Fibroblast of lung (primary cell): ENCODE measurements at places on chromosomes 7 and 10.

DNA sequence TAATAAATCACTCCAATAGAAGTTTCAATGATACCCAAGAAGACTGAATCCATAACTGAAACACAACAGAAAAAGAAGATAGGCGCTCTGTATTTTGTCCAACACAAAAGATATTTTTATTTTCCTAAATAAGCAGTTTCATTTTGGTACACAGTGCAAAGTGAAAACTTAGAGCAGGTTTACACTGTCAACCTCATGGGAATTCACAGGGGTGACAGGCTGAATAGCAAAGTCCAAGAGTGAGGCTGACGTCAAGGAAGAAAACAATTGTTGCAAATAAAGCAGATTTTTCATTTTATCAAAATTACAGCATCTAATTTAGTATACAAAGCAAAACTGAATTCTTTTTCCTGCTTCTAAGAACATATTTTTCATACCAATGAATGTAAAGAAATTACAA lies 28.6 kb downstream of the NAMPT start:
- no peak overlapping the region for H3K27ac ChIP-seq
- peaks cover 2% of the 10 kb centered on the region for H3K36me3 ChIP-seq
- no peaks in the 10 kb centered on the region for H3K4me1 ChIP-seq
- H3K4me3 ChIP-seq = no peak overlapping the region
- DNase-seq = no peak
- no peaks in the 10 kb centered on the region for H3K27me3 ChIP-seq

DNA sequence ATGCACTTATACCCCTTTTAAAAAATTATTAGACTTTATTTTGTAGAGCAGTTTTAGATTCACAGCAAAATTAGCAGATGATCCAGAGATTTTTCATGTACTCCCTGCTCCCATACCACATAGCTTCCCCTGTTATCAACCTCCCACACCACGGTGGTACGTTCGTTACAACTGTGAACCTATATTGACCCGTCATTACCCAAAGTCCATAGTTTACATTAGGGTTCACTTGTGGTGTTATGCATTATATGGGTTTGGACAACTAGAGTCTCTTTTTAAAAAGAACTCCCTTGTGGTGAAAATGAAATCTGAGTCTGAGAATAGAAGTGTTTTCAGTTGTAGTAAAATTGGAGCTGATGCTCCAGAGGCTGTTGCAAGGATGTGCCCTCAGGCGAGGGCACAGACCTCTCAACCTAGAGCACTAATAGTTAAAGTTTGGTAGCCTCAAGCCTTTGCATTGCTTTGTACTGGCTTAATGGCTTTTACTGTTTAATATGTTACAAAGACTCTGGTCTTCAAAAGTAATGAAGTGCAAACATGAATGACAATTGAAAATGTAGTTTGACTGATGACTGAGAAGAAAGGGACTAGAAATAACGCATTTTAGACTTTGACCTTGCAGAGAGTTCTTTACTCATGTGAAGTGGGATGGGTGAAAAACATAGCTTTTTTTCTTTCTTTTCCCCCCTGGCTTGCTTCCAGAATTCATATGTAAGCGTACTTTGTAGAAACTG lies 30.6 kb upstream of the CSTF2T start:
- no peaks in the 10 kb centered on the region for H3K36me3 ChIP-seq
- H3K27me3 ChIP-seq = no peaks in the 10 kb centered on the region
- DNase-seq = no peak
- no peak overlapping the region for H3K27ac ChIP-seq
- H3K4me1 ChIP-seq = no peaks in the 10 kb centered on the region
- H3K4me3 ChIP-seq = no peak overlapping the region

GRCh38 chr7:92904244-92905131 lies 68.1 kb upstream of the CDK6 start:
- no peaks in the 10 kb centered on the region for H3K27me3 ChIP-seq
- H3K4me1 ChIP-seq = peaks cover 6% of the 10 kb centered on the region
- H3K36me3 ChIP-seq = no peaks in the 10 kb centered on the region
- no peak overlapping the region for H3K4me3 ChIP-seq

DNA sequence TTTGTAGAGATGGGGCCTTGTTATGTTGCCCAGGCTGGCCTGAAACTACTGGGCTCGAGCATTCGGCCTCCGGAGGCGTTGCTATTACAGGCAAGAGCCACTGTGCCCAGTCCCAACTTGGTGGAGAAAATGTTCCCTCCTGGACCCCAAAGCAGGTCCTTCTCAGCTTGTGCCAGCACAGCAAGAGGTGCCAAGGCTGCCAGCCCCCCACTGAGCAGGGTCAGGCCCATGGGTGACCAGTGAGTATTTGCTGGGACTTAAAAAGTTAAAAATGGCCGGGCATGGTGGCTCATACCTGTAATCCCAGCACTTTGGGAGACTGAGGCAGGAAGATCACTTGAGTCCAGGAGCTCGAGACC lies 4.6 kb downstream of the MAFK start:
- no peak overlapping the region for H3K27ac ChIP-seq
- peaks cover 20% of the 10 kb centered on the region for H3K36me3 ChIP-seq
- no peak for DNase-seq
- H3K27me3 ChIP-seq = no peaks in the 10 kb centered on the region

GRCh38 chr10:23523251-23523650 lies 84.4 kb downstream of the OTUD1 start:
- H3K27ac ChIP-seq = no peak overlapping the region
- H3K4me3 ChIP-seq = no peak overlapping the region
- H3K36me3 ChIP-seq = no peaks in the 10 kb centered on the region
- H3K27me3 ChIP-seq = no peaks in the 10 kb centered on the region

DNA sequence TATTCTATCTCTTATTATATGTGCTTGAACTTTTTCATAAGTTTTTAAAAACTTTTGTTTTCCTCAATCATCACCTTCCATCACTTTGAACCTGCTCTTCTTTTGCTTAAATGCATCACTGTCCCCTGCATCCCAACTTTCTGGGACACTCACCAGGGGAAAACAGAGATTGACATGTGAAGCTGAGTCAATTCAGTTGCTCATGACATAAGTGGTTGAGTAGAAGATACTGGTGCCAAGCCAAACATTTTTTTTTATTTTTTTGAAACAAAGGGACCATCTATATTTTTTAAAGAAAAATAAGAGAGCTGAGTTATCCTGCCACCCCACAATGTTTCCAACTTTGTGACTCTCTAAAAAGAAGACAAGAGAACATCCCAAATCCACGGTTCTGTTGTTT lies 61.8 kb upstream of the AHR start:
- H3K27me3 ChIP-seq = no peaks in the 10 kb centered on the region
- no peak overlapping the region for H3K27ac ChIP-seq
- DNase-seq = peak; percentile 28

- DNase-seq = peak; percentile 48
- H3K36me3 ChIP-seq = no peaks in the 10 kb centered on the region
- no peak overlapping the region for H3K27ac ChIP-seq
- H3K27me3 ChIP-seq = no peaks in the 10 kb centered on the region
- H3K4me1 ChIP-seq = peaks cover 5% of the 10 kb centered on the region
These were observed 83.2 kb downstream of the PDE1C start for GRCh38 chr7:31986878-31987518.

GRCh38 chr7:134811765-134812164 lies 32.3 kb downstream of the CALD1 start:
- H3K27me3 ChIP-seq = no peaks in the 10 kb centered on the region
- peak; percentile 76 for DNase-seq
- no peak overlapping the region for H3K4me3 ChIP-seq
- H3K36me3 ChIP-seq = peaks cover 2% of the 10 kb centered on the region
- H3K27ac ChIP-seq = no peak overlapping the region

GRCh38 chr10:131134001-131134576 lies 177.4 kb downstream of the TCERG1L start:
- no peaks in the 10 kb centered on the region for H3K36me3 ChIP-seq
- no peaks in the 10 kb centered on the region for H3K27me3 ChIP-seq
- no peak for DNase-seq
- no peak overlapping the region for H3K27ac ChIP-seq

DNA sequence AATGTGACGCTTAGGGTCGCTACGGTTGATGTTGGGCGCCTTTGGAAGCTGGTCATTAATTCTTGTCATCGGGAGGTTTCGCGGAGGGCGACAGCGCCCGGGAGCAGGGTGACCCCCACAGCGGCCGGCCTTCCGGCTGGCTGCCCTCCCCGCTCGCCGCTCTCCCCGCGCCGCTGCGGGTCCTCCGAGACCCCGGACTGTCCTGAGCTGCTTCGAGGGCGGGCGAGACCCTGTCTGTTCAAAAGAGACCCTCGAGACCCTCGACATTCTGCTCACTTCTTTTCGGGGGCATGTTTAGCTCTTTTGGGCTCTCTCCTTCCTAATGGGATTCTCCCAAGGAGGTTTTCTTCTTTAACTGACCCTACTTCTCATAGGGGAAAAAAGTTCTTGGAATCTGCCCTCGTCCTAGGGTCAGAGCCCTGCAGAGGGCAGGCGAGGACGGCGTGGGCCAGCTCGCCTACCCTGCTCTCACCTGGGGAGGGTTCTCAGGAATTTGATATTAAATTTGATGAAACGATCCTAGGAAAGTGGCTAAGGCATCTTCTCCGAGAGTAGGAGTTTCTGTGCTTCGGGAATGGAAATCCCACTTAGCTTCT lies 257.0 kb downstream of the OTUD1 start:
- H3K4me1 ChIP-seq = no peaks in the 10 kb centered on the region
- no peaks in the 10 kb centered on the region for H3K27me3 ChIP-seq
- DNase-seq = no peak

GRCh38 chr10:49091450-49092210 lies 23.7 kb downstream of the VSTM4 start:
- no peaks in the 10 kb centered on the region for H3K27me3 ChIP-seq
- DNase-seq = no peak
- peaks cover 12% of the 10 kb centered on the region for H3K4me1 ChIP-seq
- H3K4me3 ChIP-seq = no peak overlapping the region
- H3K27ac ChIP-seq = no peak overlapping the region

GRCh38 chr10:3748484-3748883 lies 36.5 kb downstream of the KLF6 start:
- no peak overlapping the region for H3K27ac ChIP-seq
- no peaks in the 10 kb centered on the region for H3K27me3 ChIP-seq
- H3K36me3 ChIP-seq = no peaks in the 10 kb centered on the region
- peaks cover 8% of the 10 kb centered on the region for H3K4me1 ChIP-seq
- no peak overlapping the region for H3K4me3 ChIP-seq
- no peak for DNase-seq

GRCh38 chr7:42972699-42973500 lies 40.7 kb downstream of the MRPL32 start:
- H3K4me3 ChIP-seq = no peak overlapping the region
- H3K4me1 ChIP-seq = peaks cover 6% of the 10 kb centered on the region
- peak overlapping the region; percentile 55 for H3K27ac ChIP-seq
- no peaks in the 10 kb centered on the region for H3K27me3 ChIP-seq
- peak; percentile 100 for DNase-seq
- H3K36me3 ChIP-seq = no peaks in the 10 kb centered on the region
